ENCODE measurements at places on chromosomes 7 and 10. TPM values are rescaled to one million over a fixed set of nuclear protein-coding genes. Genes with fewer than 3 reads are reported as not detected.

Gene NRCAM
- polyA plus RNA-seq: 522 TPM

Gene KLF14
- polyA plus RNA-seq: not detected

Gene PNLIPRP2
- not detected for polyA plus RNA-seq

Gene GDF2
- not detected for polyA plus RNA-seq

Gene SFR1
- polyA plus RNA-seq: 19.0 TPM

Gene GPC2
- not detected for polyA plus RNA-seq

Gene EBF3
- 12.1 TPM for polyA plus RNA-seq

Gene STEAP4
- polyA plus RNA-seq: not detected

Gene PPA1
- polyA plus RNA-seq: 305 TPM

Gene ANKRD1
- not detected for polyA plus RNA-seq

Gene PODXL
- polyA plus RNA-seq: 1.9 TPM
